AG04450 (cell line): ENCODE measurements at places on chromosomes 6 and 20.

DNA sequence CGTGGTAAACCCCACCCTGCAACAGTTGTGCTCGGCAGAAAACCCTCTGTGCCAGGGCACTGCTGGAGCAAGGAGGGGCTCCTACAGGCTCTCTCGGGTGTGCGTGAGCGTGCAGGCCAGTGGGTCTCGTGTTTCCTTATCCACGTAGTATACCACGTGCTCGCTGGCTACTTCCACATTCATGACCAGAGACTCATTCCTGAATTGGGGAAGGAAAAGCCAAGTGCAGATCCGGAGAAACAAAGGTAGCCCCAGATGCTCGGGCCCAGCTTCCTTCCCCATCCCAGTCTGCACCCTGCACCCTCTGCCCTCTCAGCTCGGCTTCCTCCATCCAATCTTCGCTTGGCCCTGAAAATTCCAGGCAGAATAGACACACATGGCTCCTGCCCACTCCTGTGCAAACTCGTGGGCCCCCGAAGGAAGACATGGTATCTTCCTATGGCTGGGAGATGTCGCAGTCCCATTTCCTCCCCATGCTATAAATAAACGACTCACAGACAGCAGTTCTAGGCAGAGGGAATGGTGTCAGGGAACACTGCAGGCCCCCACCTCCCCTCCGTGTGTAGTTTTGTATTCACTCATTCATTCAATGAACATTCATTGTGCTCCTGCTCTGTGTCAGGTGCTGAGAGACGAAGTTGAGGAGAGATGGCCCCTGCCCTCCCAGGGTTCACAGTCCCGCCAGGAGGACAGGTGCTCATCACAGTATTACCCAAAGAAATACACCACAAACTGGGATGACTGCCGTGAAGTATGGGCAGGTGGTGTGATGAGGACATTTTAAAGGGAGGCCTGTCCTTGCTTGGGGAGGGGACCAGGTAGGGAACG, 29.6 kb downstream of the NPEPL1 start:
- DNase-seq = no peak

DNA sequence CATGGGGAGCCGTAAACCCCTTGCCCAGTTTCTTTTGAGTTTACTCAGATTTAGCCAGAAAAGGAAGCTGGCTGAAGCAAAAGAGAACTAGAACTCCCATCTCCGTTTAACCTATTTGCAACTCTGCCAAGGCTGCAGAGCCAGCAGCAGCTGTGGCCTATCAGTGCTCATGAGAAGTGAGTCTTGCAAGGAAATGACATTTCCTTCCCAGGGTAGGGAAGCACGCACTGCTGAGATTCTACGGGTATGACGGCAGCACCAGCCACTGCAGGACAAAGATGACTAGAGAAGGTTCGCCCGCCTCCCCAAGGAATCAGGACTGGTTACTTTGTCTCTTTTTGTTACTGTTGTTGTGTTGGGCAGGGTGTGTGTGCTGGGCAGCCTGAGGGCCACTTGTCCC, 47.6 kb downstream of the PPP1R3G start:
- peak; percentile 91 for DNase-seq

GRCh38 chr6:51024126-51024525, 205.5 kb downstream of the TFAP2B start:
- no peak for DNase-seq

GRCh38 chr6:73560182-73560732, 39.4 kb upstream of the EEF1A1 start:
- DNase-seq = no peak

DNA sequence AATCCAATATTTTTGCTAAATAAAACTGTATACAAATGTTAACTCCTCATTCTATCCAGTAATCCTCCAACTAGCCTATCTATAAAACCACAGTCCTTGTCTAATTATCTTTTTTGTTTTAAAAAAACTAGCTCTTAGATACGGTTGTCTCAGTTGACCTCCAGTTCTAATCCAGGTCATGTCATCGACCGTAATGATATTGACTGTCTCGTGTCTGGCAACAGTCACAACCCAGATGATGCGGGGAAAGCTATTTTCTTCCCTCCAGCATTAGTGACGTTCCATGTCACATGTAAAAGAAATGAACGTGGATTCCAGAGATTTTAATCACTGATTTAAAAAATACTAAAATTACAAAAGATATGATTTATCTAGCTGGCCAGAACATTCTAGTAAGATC, 35.5 kb downstream of the HEBP2 start:
- DNase-seq = no peak

GRCh38 chr6:71509191-71510005, 220.8 kb downstream of the OGFRL1 start:
- DNase-seq = no peak

DNA sequence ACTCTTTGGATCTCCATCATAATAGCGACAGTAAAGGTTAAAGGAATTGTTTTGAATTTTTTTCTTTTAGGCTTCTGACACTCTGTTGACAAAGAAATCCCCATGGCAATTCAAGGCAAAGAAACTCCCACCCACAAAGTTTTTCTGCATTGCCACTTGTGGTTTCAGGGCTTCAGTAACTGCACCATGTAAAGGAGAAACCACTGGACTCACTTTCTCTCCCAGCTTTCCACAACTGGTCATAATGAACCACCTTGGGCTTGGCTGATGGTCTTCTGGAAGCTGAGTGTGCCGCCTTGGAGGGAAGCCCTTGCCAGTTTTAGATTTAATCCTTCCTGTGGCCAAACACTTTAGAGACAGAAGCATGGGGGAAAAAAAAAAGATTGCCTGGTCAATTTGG, 163.1 kb downstream of the ISM1 start:
- no peak for DNase-seq

DNA sequence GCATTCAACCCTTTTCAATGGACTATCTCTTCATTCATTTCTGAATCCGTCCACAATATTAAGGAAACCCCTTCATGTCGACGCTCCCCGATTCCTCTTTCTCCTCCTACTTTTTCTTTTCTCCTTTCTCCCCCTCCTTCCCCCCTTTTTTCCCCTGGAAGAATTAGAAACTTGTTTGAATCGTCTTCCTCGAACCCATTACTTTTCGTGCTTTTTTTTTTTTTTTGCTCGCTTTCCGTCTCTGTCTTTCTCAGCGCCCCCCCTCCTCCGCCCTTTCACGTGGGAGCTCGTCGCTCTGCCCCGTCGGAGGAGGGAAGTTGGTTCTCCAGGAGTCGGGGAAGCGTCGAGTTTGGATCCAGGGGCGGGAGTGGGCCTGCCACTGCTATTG, 2.3 kb upstream of the NKX2-2 start:
- no peak for DNase-seq

DNA sequence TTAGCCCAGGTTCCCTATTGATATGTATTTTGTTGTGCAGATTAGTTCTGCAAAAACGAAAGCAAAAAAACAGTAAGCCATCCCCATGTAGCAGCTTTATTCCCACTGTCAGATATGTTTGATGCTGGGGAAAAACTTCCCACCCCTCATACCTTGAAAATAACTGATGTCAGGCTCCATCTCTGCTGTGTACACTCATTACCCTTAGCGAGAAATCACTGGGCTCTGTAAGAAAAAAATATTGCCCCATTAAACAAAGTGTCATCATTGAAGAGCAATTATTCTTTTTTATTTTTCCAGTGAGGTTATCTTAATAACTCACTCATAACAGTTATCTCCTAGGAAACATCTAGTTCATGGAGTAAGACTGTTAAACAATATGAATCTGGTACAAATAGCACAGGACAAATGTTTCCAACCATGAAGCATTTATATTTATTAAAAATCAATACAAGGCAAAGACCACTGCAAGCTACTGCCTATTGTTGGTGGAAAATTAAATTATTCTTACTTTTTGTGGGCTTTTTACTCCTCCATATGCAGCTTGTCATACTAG, 268.8 kb downstream of the LMBRD1 start:
- no peak for DNase-seq

DNA sequence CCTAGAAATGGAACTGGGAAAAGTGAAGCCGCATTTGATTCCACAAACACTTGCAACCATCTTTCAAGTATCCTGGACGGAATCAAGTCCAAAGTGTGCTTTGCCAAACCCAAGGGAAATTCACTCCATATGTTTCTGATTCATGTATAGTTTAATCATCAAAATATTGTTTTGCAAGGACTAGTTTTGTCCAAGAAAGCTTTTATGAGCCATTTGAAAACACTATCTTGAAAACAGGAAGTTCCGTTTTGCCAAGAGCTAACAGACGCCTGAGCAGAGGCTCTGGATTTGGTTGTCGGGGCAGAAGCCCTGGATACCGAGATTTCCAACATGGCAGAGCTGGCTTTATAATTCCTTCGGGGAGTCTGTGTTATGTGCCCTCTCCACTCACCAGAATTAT, 251.1 kb downstream of the PHACTR1 start:
- no peak for DNase-seq

DNA sequence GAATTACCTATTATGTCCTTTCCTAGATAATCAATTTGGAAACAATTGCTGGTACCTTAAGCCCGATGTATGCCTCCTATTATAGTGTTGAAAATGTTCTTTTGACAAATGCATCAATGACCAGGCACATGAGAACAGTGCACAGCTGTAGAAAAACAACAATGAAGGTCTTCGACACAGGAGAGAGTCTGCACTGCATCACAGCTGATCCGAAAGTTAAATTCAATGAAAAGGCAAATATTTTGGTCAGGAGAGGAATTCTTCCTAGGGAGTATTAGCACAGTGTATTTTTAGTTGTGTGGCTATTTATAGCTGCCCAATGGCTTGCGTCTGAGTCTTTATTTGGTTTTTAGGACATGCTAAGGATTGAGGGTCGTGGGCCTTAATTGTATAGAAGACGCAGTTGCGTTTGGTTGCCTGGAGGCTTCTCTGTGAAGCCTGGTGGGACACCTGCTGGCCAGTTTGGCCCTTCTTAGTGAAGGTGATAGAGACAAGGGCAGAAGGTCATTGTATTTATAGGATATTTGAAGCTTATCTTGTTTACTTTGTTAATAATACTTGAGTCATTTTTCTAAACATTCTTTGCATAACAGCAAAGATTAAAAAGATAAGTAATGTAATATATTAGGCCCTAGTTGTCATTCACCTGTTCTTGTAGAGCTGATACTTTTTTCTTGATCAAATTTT, 72.3 kb downstream of the CDYL start:
- no peak for DNase-seq

- no peak for DNase-seq
These were observed 498.5 kb downstream of the QKI start for GRCh38 chr6:163913045-163913444.

- DNase-seq = no peak
These were observed 17.9 kb upstream of the TCFL5 start for GRCh38 chr20:62879275-62880146.

GRCh38 chr6:39430446-39430845, 107.9 kb upstream of the KCNK16 start:
- DNase-seq = no peak

- no peak for DNase-seq
These were observed 73.0 kb upstream of the BTBD3 start for GRCh38 chr20:11844691-11845090.

GRCh38 chr6:166921570-166921969, 34.8 kb downstream of the RNASET2 start:
- no peak for DNase-seq
